Epithelial cell of proximal tubule (primary cell): ENCODE measurements at places on chromosomes 12 and 14.

DNA sequence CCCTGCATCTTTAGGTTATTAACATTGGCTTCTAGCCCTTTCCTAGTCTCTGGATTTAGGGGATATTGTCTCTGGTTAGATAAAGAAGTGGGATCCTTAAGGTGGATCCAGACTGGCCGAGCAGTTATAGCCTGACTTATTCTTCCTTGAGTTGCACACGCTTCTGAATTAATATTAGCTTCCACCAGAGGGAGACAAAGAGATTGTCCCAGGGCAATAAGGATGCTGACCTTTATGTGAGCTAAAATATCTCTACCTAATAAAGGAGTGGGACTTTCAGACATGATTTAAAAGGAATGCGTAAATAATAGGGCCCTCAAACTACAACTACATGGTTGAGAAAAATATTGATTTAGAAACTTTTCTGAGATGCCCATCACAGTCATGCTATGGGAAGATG, 139.7 kb downstream of the SLCO1B3 start:
- DNase-seq = no peak

DNA sequence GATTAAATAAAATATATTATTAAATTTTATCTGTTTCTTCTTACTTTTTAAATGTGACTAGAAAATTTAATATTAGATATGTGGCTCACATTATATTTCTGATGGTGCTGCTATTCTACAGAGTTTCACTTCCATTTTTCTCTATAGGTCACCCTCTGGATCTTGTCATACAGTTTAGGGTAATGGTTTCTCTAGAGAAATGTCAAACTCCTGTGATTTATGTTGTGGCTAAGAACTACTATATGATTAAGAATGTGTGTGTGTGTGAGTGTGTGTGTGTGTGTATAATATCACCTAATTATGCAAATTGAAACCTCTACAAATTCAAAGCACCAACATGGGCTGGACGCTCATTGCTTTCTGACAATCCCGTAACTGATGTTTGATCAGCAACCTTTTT, 325.9 kb downstream of the ADAMTS20 start:
- DNase-seq = no peak

GRCh38 chr12:67601126-67601525, 47.4 kb upstream of the DYRK2 start:
- no peak for DNase-seq

DNA sequence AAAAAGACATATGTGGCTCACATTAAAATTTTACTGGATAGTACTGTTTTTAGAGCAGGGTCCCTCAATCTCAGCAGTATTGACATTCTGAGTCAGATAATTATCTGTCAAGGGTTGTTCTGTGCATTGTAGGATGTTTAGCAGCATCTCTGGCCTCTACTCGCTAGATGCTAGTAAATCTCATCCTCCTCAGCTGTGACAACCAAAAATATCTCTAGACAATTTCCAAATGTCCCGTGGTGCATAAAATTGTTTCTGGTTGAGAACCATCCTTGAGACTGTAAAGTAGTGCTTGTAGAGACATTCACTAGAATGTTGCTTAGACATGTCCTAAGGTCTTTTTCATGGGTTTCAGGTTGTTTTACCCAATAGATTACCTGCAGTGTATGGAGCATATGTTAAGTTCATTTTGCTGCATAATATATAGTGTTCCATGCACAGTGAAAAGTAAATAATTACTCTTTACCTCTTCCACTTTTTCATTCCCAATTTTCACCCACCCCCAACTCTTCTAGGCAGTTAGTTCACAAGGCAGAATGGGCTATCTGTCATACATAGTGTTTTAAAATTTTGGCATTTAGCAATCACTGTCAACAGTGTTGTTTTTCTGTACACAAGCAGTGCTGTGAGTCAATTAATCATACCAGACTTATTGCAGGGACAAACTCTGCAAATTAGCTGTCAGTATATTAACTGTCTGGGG, 200.2 kb upstream of the SLC38A2 start:
- DNase-seq = no peak

DNA sequence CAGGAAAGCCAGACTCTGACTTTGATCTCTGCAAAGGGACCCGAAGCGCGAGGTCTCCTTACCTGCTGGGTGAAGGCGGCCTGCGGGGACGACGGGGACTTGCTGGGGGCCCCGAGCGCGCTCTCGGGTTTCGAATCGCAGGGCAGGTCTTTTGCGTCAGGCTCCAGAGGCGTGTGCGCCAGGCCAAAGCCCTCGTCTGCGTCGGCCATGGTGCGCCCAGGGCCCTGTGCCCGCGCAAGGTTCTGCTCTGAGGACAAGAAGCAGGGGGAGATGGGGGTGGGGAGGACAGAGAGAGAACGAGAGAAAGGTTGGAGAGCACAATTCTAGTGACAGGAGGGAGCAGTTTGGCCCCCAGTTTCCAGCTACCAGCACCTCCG, 2.3 kb downstream of the TBX5 start:
- DNase-seq = no peak

GRCh38 chr12:119940897-119941296, 48.1 kb upstream of the BICDL1 start:
- DNase-seq = peak; percentile 79

DNA sequence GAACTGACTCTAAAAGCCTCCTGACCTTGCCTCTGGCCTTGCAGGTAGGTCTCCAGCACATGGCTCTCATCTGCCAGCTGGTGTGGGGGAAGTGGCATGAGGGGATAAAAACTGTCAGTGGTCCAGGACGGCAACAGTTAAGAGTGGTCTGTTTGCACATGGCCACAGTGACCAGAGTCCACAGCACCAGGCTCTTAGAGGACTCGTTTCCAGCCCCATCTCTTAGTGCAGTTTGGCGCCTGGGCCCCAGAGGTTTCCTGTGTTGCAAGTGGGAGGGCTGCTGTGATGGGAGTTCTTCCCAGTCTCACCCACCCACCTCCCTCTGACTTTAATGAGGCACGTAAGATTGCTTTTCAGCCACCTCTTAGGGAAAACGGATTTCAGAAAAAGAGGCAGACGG, 37.0 kb downstream of the APPL2 start:
- no peak for DNase-seq

- DNase-seq = no peak
Measured at GRCh38 chr12:75455839-75456238, 24.7 kb upstream of the GLIPR1 start.

- no peak for DNase-seq
Measured at GRCh38 chr12:50925342-50925651, 27.0 kb upstream of the HIGD1C start.

DNA sequence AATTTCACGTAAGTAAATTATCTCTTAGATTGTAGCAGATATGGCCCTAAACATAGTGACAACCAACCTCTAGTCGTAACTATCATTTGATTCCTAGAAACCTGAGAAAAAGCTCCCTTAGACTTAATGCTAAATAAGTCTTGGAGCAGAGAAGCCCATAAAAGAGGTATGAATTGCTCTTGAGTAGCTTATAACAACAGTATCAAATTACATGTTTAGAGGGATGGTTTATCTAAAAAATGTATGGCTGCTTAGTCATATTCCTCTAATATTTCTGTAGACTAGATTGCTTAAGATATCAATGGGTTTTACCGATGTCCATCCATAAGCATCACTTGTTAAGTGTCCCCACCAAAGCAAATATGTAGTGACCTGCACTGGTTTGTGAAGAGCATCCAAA, 259.7 kb downstream of the NELL2 start:
- DNase-seq = no peak

GRCh38 chr12:82833481-82833880, 146.8 kb downstream of the TMTC2 start:
- DNase-seq = no peak

GRCh38 chr12:16881986-16882570, 276.1 kb upstream of the LMO3 start:
- no peak for DNase-seq

DNA sequence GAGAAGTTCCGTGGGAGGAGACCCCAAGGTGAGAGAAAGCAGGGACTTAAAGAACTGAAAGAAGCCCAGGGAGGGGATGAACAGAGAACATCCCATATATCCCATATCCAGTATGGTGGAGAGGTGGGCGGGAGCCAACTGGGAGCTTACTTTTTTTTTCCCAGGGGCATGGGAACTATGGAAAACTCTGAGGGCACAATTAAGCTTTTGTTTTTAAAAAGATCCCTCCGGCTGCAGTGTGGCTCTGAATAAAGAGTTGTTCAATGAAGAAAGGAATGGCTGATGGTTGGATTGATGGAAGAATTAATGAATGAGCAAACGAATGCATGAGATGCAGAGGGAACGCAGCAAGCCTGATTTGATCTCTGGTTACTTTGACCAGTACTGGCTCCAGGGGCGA, 12.6 kb downstream of the NTF3 start:
- DNase-seq = no peak

DNA sequence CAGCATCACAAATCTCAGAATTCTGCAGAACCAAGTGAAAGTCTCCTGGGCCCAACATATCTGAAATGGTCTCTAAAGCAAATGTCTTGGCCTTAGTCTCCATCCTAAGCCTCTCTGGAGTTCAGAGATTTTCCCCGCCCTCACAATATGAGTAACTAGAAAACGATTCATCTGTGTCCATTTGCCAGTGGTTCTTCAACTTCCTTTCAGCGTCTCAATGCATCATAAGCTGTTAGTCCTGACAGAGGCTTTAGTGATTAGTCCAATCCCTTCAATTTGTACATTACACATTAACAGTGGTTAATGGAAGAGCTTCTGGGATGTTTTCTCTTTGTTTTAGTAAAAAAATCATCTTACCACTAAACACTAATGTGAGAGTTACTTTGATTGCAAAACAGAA, 17.4 kb downstream of the NPC2 start:
- DNase-seq = peak; percentile 46

DNA sequence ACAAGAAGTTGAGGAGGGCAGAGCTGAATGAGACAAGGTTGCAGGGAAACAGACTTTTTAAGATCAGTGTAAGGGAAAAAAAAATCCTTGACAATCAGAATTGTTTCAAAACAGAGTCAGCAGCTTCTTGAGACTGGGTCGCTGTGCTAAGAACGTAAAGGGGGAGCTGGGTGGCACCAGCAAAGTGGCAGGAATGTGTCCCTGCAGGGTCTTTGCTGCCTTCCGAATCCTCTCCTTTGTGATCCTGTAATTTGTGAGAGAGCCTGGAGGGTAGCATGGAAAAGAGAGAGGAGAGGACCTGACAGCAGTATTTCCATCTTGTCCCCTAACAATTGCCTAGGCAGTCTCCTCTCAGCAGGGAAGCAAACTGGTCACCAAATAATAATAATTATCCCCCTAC, 472.8 kb downstream of the RGS6 start:
- DNase-seq = no peak

GRCh38 chr12:62712681-62713573, 222.0 kb downstream of the PPM1H start:
- no peak for DNase-seq

DNA sequence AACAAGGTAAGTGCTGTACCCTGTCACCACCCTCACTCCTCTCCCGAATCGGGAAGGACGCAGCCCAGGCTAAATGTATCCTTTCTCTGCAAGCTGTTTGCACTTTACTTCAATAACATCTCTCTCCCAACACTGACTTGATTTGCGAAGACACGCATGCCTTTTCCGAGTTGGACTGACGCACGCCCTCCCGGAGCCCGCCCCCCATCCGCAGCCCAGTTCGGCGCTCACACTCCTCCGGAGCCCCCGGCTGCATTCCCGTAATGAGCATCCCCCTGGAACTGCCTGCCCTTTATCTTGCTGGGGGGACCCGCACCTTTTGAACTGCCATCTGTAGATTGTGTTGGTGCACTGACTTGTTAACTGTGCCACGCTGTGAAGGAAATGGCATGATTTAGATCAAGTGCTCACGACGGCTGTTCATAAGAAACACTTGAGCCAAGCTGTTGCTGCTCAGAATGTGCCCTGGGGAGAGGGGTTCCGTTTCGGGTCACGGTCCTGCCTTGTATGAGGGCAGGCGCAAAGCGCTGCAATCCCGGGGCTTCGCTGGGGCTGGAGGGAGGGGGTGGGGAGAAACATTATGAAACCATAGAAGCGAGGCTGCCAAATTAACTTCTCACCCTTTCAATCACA, 176.6 kb upstream of the CDKN3 start:
- DNase-seq = no peak

- no peak for DNase-seq
Measured at GRCh38 chr12:16515666-16516065, 90.3 kb downstream of the LMO3 start.

DNA sequence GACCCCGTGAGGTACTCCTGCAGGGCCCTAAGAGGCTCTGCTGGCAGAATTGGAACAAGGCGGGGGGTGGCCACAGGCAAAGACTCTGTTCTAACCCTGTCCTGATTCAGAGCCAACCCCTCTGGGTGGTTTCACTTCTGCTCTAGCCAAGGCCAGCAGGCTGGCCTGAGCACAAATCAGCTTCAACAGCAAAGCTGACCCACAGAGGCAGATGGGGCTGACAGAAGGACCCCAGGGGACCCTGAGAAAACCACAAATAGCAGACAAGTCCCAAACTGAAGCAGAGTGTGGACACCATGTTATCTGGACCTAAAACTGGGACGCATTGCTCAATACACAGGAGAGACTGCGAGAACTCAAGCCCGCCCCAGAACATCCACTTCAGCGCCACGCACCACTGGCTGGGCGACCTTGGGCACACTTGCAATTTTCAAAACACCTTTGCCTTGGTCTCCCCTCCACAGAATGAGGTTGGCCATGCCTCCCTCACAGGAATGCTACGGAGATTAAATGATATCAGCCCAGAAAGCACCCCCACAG, 76.4 kb upstream of the DICER1 start:
- DNase-seq = no peak

GRCh38 chr12:52682938-52683574, 2.8 kb upstream of the KRT1 start:
- DNase-seq = no peak

DNA sequence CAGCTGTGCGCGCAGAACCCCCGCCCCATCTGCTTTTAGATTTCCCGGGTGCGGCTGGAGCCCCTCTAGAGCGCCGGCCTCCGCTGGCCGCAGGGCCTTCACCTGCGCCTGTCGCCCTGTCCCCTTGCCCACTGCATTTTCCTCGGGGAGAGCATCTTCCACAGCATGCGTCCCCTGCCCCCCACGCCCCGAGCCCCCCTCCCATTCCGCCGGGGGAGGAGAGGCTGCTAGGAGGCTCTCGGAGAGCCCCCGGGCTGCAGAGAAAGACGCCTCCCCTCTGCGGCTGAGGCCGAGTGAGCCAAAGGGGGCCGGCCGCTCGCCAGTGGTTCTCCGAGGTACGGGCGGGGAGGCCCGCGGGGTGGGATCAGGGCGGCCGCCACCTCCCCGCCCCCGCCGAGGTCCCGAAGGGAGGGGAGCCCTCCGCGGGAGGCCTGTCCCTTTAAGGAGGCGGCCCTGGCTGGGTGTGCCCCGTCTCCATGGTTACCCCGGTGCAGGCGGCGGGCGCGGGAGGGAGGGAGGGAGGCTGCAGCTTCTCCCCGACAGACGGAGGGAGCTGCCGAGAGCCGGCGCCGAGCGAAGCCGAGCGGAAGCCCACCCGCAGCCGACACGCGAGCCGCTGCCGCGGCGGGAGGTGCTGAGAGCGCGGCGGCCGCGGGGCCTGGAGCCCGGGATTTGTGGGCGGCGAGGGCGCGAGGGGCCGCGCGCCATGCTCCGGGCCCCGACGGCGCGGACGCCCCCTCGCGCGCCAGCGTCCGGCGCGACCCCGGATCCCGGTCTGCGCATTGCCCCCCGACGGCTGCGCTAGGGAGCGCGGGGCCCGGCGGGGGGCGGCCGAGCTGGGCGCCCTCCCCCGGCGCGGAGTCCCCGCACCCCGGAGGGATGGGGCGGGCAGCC, at the start of gene KCNH3:
TSS of gene KCNH3 (plus strand) at position 521 of the 894 bp plus-strand sequence. CDS start 387 bp downstream, outside the sequence.
- no peak for DNase-seq

- no peak for DNase-seq
Measured at GRCh38 chr14:71261206-71261605, 353.9 kb downstream of the PCNX1 start.

GRCh38 chr14:90398315-90398839, 1.5 kb downstream of the CALM1 start:
- no peak for DNase-seq

GRCh38 chr14:22540811-22541360, 48.1 kb downstream of the DAD1 start:
- DNase-seq = no peak
